ENCODE measurements at places on chromosomes 16 and 17. TPM values are rescaled to one million over a fixed set of nuclear protein-coding genes. Genes with fewer than 3 reads are reported as not detected.

SP2 gene
- total RNA-seq, result 1.2 TPM

KIF18B gene
- total RNA-seq, result 2.5 TPM

HSPB9 gene
- total RNA-seq, result not detected

SCGB1C2 gene
- not detected for total RNA-seq

CCL1 gene
- not detected for total RNA-seq

KCNAB3 gene
- 0.37 TPM for total RNA-seq

CCL4L2 gene
- total RNA-seq, result not detected

EFCAB5 gene
- 0.08 TPM for total RNA-seq

NTHL1 gene
- 27.0 TPM for total RNA-seq

GPR142 gene
- not detected for total RNA-seq

SHBG gene
- total RNA-seq, result 0.82 TPM

IL17C gene
- not detected for total RNA-seq

AOC2 gene
- 0.69 TPM for total RNA-seq

CDRT4 gene
- 0.77 TPM for total RNA-seq

CHST4 gene
- not detected for total RNA-seq

ITGAX gene
- 1.2 TPM for total RNA-seq

HLF gene
- total RNA-seq, result 0.24 TPM

ARHGAP23 gene
- total RNA-seq, result 0.34 TPM

NATD1 gene
- total RNA-seq, result 2.7 TPM

SPN gene
- not detected for total RNA-seq

KRTAP1-1 gene
- total RNA-seq, result not detected

GGT6 gene
- not detected for total RNA-seq

RAB37 gene
- 0.66 TPM for total RNA-seq

TMEM98 gene
- total RNA-seq, result 98.0 TPM

PIK3R5 gene
- total RNA-seq, result 2.3 TPM

STH gene
- total RNA-seq, result not detected

WBP2 gene
- 67.9 TPM for total RNA-seq

KRTAP9-4 gene
- not detected for total RNA-seq

KRTAP16-1 gene
- total RNA-seq, result not detected

BCAR1 gene
- total RNA-seq, result 16.5 TPM

TPSG1 gene
- total RNA-seq, result not detected

IRX3 gene
- 15.9 TPM for total RNA-seq

CES5A gene
- 1.0 TPM for total RNA-seq

TPPP3 gene
- 0.16 TPM for total RNA-seq

SLC5A11 gene
- total RNA-seq, result 0.05 TPM

VPS25 gene
- 125 TPM for total RNA-seq

RRAD gene
- total RNA-seq, result not detected

MYH1 gene
- total RNA-seq, result not detected

EFTUD2 gene
- total RNA-seq, result 118 TPM

ZNF423 gene
- total RNA-seq, result 0.03 TPM

HBM gene
- total RNA-seq, result not detected

PRRT2 gene
- total RNA-seq, result not detected
